HFFc6 (cell line): ENCODE measurements at places on chromosomes 11 and 22. TPM values are rescaled to one million over a fixed set of nuclear protein-coding genes. Genes with fewer than 3 reads are reported as not detected.

PAMR1 gene
- 149 and 187 TPM in 2 replicates for total RNA-seq

ANKK1 gene
- not detected in 3 replicates for total RNA-seq

CNTN5 gene
- not detected in 3 replicates for total RNA-seq

GRCh38 chr11:12420040-12420439 is 42.7 kb downstream of the PARVA start:
- no peak for DNase-seq

- DNase-seq: peak; percentile 75
These were observed 44.8 kb downstream of the ADAMTS8 start for GRCh38 chr11:130383344-130384211.
